ENCODE measurements at places on chromosomes 4 and X.

DNA sequence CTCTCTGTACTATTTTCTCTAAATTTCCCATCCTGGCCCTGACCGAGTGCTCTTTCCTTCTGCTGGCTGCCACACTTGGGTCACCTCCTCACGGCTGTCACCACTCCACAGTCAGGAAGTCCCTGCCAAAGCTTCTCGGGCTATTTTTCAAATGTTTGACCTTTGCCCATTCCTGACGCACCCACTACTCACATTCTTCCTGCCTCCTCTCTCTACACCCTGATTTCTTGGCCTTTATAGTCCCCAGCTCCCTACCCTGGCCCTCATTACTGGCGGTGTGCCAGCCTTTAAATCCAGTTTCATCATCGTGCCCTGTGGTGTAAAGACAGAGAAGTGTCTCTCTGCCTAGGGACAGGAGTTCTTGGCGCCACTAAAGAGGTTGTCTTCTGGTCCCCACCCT lies 46.4 kb upstream of the GATB start:
- DNase-seq, result no peak

GRCh38 chrX:133300591-133300990 lies 82.4 kb upstream of the TFDP3 start:
- DNase-seq, result no peak

DNA sequence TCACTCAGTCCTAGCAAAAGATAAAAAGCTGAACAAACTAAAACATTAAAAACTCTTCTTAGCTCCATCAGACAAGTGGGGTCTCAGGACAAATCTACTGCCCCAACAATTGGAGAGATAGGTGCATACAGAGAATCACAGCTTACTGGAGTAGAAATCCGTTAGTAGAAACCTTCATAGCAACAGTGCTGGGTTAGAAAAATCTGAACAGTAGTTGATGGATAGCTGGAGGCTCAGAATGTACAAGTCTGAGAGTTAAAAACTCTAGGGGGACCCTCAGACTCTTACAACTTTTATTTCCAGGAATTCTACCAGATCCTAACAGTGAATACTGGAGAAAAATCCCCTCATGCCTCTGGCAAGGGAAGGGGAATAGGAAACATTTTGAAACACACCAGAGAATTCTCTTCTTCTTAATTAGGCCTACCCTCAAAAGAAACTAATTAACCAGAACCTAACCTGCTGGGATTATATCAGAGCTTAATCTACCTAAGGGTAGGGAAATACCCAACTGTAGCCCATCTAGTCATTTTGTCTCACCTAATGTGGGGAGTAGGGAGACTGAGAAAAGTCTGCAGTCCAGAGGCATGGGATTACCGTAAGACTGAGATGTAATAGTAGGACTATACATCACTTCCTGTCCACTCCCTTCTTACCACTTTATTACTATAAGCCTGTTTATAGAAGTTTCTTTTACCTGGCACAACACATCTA lies 165.0 kb upstream of the CTSO start:
- no peak for DNase-seq

DNA sequence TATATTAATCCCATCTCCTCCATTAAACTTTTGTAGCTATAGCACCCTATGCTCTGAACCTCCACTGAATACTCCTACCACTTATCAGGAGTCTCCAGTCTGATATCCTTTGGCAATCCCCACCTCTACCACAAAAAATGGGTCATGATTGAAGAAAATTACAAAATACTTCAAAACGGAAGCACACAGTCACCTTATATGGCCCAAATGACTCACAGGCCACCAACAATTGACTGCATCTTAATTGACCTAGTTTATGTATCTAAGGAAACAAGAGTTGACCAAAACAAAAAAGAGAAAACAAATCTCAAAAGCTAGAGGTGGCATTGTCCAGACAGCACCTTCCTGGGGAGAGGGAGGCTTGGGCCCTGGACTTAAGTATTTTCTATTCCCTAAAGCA lies 120.0 kb upstream of the DIAPH2 start:
- DNase-seq, result peak; percentile 15

Data from renal cortical epithelial cell (primary cell).